NCI-H774 (cell line): ENCODE measurements at places on chromosomes 4 and X.
A peak's percentile ranks its signal among the peaks of the same experiment; 100 is the strongest.

DNA sequence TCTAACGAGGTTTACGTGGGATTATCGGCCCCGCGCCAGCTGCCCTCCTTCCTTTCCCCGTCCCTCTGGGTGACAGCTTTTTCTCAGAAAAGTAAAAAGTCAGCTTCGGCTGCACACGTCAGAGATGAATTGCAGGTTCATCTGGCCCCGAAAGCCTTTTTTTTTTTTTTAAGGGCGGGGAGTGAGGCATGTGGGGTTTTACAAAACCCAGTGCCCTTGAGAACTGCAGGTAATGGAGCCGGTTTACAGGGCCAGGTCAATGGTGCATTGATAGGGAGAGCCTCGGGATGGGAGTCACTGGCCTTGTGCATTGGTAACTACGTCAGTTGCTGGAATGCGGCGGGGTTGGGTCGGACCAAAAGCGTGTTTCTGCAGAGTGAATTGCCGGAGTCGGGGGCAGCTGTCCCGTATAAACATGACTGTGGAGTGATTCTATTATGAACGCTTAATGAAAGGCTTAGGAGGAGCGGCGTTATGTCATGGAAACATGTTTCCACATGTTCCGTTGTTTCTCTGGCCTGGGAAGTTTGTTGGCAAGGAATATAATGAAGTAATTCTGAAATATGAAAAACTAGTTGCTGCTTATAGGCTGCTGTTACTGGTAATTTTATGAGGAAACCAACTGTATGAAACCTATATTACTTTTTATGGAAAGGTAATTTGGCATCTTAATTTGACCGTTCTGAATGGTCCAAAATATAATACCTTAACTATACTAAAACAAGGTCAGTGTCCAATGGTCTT is 1.1 kb downstream of the HSPA4L start:
- peak; percentile 26 for DNase-seq

DNA sequence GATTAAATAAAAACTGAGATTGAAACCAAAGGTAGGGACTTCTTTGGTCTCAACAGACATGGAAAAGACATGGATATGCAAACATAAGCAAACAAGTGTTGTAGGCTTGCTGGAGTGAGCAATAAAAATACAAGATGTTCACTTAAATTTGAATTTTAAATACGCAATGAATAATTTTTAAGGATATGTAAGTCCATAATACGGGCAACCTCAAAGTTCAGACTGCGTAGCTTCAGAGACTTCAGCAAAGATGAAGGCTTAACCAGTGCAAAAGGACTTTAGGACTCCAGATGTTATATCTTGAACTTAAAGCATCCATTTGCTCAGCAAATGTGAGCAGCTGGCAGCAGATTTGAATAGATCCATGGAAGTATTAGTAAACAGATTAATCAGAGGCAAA is 549.3 kb downstream of the ARAP2 start:
- DNase-seq: no peak

DNA sequence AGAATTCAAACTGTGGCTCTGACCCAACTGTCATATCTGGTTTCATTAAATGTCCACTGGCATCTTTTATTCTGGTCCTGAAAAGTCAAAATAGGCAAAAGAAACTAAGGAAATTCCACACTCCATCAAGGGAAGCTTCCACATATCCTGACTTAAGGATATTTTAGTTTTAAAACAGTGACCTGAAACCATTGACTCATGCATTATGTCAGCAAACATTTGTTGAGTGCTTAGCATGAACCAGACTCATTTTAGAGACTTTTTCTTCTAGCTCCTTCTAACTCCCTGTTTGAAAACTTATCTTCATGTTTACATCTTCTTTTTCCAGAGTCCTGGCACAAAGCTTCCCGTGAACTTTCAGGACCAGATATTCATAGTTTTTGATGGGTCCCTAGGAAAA is 6.9 kb upstream of the CXCL1 start:
- DNase-seq: no peak

GRCh38 chrX:154298312-154298711 is 2.7 kb downstream of the TKTL1 start:
- no peak for DNase-seq

DNA sequence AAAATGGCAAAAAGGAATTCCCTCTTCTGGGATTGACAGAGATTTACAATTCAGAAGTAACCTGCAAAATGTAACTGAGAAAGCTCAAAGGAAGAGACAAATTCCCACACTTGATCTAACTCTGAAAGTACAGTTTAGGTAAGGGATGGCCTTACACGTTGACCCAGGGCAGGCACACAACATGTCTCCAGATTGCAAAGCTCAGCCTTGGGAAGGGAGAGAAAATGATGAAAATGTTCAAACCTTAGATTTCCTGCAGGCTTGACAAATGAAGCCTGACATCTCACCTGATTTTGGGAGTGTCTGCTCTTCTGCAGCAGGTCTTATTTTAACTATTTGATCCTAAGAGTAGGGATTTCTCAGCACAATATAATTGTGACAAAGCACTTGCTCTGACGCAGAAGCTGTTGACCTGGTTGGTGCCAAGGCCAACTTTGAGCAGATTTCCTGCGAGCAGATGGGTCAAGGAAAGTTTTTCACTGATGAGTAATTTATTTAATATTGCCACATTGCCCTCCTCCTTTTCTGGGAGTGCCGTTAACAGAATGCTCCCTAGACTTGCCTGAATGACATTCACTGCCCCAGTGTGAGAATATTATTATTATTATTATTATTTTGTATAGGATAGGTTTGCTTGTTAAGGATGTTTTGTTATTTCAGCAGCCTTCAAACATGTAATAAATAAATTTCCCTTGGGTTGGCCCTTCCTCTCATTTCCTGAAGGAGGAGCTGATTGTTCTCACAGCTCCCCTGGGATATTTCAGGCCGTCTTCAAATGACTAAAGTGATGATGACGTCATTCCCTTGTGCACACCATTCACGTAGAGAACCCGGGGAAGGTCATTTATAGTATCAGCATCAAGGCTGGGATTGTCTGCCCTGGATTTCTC is 157.1 kb downstream of the VEGFC start:
- DNase-seq: no peak

- DNase-seq: peak; percentile 8
Observed at GRCh38 chr4:163544407-163545038, 50.0 kb downstream of the TMA16 start.

- no peak for DNase-seq
Observed at GRCh38 chrX:71619193-71619592, 882 bp upstream of the CXCR3 start.

DNA sequence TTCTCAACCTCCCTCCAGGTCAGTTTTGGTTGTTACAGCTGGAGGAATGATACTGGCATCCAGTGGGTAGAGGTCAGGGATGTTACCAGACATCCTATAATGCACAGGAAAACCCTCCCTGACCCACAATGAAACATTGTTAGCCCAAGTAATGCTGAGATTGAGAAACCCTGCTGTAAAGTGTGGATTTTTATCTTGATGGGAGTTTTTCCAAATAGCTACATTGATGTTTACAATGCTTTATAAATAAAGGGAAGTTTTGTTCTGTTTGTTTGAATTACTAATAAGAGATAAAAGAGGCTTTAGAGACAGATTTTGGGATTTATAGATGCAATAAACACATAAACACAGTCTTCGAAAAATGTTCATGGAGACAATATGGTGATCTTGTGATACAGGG is 194.0 kb upstream of the NUDT6 start:
- no peak for DNase-seq

- no peak for DNase-seq
Observed at GRCh38 chrX:153516073-153516472, 1.4 kb upstream of the ATP2B3 start.

- DNase-seq: no peak
Observed at GRCh38 chrX:40061871-40062524, 35.8 kb downstream of the BCOR start.

GRCh38 chr4:162705130-162705803 is 461.4 kb downstream of the NAF1 start:
- no peak for DNase-seq

GRCh38 chrX:87337267-87337666 is 180.3 kb upstream of the KLHL4 start:
- DNase-seq: no peak

DNA sequence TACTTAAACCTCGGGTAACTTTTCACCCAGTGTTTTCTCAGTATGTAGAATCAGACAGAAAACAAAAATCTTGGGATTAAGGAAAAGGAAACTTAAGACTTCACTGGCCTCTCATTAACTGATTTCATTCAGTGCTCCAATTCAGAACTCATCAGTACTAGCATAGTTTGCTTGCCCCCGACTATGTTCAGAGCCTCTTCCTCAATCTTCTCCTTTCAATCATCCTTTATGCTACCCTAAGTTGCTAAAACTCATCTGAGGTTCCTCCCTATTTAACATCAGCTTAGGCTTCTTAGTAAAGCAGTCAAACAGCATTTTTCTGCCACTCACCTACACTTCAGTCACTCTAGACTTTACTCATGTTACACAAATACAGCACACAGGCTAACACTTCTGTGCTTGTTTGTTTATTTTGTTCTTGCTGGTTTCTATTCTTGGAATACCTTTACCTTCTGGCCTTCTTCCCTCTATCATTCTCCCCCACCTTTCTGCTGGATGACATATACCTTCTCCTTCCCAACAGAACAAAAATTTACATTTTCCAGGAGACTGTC is 163.0 kb upstream of the TLL1 start:
- no peak for DNase-seq

DNA sequence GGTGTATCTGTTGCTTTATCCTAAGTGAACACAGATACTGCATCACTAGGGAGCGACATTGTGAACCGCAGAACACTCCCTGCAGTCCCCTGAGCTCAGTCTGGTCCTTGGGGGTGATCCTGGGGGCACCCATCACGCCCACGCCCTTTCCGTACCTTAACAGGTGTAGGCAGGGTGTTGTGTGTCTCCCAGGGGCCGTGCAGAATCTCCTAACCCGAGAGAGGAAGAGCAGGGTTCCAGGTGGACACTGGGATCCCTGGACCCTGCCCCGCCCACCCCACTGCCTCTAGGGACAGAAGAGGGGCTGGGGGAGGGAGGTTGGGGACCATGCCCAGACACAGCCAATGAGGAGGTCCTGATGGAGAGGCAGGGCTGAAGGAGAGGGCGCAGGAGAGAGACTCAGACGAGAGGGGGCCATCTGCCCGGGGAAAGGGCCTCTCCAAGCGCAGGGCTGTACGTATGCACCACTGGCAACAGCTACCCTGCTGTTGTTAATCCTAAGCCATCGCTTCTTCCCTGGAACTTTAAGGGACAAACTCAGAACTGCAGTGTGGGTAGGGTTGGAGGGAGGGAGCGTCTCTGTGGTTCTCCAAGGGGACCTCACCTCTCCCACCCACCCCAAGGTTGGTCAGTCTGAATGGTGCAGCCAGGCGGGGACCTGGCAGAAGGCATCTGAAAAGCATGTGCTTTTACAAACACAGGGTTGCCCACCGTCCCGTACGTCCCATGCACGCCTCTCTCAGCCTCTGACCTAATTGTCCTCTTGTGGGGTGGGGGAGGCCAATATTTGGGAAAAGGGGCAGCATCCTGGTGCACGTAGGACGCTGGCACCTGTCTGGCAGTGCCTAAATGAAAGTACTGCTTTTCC is 2.5 kb downstream of the P2RY8 start:
- DNase-seq: no peak

DNA sequence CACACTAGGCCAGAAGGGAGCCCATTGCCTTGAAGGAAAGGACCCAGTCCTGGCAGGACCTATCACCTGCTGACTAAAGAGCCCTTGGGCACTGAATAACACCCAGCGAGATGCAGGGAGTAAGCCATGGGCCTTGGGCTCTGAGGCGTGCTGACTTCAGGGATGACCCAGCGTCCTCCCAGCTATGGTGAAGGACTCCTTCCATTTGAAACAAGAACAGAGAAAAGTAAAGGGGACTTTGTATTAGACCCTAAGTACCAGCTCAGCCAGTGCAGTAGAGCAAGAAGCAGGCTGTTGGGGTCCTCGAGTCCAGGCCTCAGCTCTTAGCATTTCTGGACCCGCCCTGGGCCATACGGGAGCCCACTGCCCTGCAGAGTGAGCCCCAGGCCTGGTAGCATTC is 5.1 kb downstream of the ETDA start:
- DNase-seq: no peak

DNA sequence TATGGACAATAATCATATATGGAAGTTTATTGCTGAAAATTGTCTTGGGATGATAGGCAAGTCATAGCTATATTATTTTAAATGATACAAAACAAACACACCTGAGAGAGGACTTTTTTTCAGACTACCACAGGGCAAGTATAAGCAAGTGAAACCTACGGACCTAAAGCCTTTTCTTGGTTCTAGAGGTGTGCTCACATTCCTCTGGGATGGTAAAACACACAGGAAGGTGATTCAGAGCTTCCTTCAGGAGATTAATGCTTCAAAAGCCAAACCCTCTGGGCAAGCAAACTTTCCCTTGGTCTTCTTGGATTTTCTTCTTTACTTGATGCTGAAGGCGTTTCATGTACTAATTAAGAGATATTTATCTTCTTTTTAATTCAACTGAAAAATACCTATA is 60.1 kb upstream of the ACSL4 start:
- no peak for DNase-seq

GRCh38 chrX:108000751-108001150 is 18.6 kb upstream of the TEX13B start:
- no peak for DNase-seq

DNA sequence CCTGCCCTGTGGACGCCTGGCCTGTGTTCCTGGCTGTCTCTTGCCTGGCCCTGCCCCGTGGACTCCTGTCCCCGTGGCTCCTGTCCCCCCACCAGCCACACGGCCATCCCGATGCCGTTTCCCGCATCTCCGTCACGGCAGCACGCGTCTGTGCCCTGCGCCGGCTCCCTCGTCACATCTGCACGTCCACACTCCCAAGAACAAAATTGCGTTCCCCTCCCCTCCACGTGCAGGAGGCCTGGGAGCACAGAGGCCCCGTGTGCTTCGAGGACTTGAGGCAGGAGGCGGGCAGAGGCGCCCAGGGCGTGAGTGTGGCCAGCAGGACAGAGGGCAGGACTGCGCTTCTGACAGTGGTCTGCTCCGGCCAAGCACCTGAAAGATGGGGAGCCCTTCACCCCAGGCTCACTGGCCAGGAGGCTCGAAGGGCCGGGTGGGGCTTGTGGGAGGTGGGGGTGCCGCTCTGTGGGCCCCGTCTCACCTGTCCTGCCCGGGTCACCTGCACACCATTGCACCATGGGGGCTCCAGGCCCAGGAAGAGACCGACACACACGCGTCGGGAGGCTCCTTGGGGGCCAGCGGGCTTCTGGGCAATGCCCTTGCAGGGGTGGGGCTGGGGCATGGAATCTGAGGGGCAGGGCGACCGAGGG is 17.3 kb downstream of the FGFRL1 start:
- DNase-seq: no peak

DNA sequence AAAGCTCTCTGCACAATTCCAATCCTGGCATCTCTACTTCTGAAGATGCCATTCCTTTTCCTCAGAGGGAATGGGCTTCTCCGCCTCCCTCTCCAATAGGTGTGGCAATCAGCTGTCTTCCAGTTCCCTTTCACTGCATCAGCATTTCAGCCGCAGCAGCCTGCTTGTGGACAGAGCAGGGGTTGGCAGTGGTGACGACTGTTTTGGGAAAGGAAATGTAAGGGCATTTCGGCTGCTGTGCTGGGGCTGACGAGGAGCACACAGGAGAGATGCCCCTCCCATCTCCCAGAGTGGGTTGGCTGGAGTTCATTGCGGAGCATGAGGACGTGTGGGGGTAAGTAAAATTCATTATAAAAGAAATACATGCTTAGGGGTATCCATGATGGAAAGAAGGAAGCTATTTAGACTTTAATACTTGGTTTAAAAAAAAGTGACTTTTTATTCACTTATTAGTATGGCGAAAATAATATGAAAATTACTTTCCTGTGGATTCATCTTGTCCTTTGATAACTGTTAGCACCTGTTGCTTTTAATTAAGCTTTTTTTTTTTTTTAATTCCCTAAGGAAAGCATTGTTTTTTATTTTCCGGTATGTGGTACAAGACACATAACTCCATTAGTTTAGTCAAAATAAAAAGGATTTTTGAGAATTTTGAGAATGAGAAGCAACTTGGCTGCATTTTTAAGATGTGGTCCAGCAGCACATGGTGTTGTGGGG is at the start of gene LIMCH1:
Gene LIMCH1, plus strand, starts transcription at position 141 of the 717 bp plus-strand sequence. CDS start 67,839 bp downstream, outside the sequence.
- no peak for DNase-seq
